ENCODE measurements at places on chromosomes 12 and 14.

DNA sequence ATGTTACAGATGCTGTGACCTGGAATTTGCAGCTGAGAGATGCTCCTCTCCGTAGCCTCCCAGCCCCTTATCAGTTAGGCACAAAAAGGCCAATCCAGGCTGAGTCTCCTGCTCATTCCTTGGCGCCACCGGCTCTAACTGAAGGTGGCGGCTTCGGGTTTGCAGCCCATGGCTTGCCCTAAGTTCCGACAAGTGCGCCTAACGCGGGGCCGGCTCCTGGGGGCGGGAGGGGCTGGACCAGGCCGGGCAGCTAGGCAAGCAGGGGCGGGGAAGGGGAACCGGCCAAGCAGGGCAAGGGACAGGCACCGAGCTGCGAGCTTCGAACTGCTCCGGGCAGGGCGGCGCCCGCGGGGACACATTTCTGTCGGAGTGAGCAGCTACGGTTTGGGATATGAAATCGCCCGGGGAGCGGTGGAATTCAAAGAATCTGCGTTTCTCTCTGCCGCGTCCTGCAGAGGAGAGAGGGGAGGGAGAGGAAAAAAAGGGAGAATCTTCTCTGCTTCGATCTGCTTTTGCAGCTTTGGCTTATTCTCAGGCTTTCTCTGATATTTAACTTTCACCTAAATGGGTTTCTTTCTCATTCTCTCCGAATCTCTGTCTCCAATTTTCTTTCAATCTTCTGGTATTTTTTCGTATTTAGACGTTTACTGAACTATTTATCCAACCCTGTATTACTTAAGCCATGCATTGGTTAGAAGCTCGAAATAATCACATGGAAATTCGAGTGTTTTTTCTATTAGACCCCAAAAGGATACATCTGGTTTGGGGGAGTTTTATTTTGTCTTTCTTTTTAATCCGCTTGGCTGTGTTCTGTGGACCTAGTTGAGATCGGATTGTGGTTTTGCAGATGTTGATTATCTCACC lies 1.6 kb upstream of the HOXC12 start:
- DNase-seq = no peak

DNA sequence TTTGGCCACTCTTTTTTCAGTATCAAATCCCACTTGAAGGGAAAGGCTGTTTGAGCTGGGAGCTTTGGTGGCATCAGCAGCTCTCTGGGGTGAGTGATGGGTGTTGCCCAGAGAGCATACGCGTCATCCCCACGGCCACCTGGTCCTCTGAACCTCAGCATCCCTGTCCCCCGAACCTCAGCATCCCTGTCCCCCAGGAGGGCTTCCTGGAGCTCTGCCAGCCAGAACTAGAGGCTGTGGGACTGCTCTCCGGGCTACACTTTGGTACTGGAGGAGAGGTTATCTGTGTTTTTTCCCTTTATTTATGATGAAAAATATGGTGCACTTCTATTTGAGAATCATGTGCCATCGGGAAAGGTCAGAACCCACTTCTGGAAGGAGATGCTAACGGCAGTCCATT lies 131.5 kb upstream of the RTL1 start:
- DNase-seq = no peak

- DNase-seq = no peak
These were observed 71.7 kb upstream of the RAP1B start for GRCh38 chr12:68538726-68539614.

DNA sequence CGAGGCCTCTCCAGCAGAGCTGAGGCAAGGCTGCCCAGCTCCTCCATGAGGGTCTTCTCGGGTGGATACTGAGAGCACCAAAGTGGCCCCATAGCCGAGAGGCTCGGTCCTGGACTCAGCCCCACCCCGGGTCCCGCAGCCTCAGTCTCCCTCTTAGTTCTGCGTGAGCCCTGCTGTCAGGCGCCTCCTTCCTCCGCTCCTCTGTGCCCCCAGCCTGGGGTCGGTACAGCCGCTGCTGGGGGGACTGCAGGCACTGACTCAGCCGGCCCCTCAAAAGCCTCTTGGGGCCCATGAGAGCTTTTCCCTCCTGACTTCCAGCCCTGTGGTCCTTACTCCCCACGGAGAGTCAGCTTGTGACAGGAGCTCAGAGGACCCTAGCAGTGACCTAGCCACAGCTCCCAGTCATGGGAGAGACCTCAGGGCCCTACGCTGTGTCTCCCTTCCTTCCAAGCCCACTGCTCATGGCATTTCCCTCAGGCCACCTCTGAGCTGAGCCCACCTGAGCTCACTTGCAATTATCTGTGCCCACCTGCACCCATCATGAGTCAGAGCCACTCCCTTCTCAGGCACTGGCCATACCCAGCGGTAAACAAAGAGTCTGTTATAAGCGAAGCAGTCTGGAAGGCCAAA lies 295.0 kb upstream of the RTL1 start:
- no peak for DNase-seq

- DNase-seq = no peak
These were observed 238.8 kb upstream of the SFSWAP start for GRCh38 chr12:131471946-131472732.

GRCh38 chr12:93115198-93115601 lies 186.1 kb upstream of the EEA1 start:
- no peak for DNase-seq

GRCh38 chr14:100567009-100567876 lies 20.0 kb downstream of the BEGAIN start:
- DNase-seq = no peak

DNA sequence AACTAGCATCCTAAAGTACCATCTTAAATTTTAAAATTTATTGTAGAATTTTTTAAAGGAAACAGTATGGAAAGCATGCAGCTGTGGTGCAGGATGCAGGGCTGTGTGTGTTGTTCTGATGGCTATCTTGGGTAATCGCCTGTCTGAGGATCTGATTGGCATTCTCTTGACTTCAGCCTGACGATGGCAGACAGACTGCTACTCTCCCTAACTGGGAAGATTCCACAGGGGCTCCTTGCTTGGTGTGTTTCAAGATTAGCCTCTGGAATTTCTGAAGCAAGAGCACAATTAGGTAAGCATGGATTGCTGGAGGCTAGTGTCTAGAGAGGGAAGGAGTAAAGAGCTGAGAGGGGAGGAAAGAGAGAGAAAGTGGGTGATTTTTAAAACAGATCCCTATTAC lies 696.8 kb upstream of the LRFN5 start:
- peak; percentile 39 for DNase-seq

DNA sequence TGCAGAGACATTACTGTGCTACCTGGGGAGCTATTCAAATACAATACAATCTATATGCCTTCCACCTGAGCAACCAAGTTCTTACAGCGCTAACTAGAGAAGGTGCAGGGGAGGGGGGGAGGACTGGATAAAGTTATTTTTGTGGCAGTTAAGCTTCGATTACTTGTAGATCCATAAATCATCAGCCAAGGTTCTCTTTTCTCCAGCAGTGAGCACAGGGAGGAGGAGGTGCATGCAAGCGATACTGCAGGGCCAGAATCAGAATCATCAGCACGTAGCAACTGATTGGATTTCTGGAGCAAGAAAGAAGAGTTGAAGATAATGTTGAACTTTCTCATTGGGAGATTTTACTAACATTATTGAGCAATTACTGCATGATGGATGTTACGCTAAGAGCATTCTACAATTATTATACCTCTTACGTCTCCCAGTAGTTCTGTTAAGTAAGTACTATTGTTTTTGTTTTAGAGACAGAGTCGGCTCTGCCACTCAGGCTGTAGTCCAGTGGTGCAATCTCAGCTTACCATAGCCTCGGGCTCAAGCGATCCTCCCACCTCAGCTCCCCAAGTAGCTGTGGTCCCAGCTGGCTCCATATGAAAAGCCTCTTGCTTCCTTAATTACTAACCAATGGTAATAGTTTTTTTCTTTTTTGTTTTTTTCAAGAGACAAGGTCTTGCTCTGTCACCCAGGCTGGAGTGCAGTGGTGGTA lies 74.6 kb upstream of the EEA1 start:
- DNase-seq = no peak

DNA sequence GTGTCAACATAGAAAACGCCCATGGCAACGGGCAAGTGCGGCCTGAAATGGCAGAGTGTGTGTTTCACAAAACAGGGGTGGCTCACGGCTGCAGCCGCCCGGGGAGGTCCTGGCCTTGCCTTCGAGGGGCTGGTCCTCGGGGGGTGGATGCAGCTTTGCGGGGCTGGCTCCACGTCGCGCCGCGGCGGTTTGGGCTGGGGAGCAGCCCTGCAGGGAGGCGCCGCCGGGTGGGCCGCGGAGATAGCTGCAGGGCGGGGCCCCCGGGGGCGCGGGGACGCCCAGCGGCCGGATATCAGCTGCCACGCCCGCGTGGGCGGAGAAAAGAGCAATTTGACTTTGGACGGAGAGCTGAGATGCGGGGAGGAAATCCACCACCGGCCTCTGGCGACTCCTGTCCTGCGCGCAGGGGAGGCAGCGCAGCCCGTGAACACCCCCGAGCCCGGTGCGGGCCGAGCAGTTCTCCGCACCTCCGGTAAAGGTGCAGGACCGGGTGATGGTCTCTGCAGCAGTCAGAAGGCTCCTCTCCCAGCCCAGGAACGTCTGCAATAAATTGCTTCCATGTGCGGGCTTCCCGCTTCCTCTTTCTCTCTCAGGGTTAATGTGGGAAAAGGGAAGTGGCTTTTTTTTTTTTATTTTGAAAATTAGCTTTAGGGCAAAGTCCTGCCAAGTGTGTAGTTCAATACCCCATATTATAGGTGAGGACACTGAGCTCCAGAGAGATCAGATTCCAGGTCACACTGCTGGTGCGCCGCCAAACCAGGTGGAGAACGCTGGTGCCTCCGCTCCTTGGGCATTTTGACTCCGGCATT lies 110.5 kb downstream of the ARF6 start:
- no peak for DNase-seq

- DNase-seq = no peak
These were observed 2.2 kb downstream of the VAMP1 start for GRCh38 chr12:6468283-6468575.

DNA sequence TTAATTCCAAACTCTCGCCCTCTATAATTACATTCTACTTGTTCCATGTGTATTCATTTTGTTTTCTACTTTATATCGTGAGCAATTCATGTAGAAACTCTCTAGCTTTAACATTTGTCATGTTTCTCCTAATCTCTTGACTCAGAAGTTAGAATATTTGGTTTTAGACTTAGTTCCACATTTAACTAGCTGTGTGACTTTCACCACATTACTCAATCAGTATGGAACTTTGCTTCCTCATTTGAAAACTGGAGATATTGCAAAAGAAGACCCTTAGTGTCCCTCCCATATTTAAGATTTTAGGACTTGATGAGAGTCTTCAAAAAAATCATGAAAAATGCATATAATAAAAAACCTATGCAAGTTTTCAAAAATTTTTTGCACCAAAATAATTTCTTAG lies 447.5 kb downstream of the GXYLT1 start:
- DNase-seq = no peak

- DNase-seq = no peak
These were observed 1.1 kb downstream of the KMT5A start for GRCh38 chr12:123384994-123385376.

DNA sequence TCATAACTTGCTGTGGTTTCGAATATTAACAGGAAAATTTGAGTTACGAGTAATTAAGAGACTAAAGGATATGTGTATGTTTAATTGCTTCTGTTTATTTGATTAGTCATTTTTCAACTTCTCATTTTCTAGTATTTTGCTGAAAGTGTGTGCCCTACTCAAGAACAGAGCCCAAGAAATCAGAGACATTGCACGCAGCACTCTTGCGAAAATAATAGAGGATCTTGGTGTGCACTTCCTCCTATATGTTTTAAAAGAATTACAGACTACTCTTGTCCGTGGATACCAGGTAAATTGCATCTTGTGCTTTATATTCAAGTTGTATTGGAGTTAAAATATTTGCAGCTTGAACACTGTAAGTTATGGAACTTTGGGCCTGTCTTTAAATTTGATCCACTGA lies 50.8 kb downstream of the ARL1 start:
- DNase-seq = no peak

DNA sequence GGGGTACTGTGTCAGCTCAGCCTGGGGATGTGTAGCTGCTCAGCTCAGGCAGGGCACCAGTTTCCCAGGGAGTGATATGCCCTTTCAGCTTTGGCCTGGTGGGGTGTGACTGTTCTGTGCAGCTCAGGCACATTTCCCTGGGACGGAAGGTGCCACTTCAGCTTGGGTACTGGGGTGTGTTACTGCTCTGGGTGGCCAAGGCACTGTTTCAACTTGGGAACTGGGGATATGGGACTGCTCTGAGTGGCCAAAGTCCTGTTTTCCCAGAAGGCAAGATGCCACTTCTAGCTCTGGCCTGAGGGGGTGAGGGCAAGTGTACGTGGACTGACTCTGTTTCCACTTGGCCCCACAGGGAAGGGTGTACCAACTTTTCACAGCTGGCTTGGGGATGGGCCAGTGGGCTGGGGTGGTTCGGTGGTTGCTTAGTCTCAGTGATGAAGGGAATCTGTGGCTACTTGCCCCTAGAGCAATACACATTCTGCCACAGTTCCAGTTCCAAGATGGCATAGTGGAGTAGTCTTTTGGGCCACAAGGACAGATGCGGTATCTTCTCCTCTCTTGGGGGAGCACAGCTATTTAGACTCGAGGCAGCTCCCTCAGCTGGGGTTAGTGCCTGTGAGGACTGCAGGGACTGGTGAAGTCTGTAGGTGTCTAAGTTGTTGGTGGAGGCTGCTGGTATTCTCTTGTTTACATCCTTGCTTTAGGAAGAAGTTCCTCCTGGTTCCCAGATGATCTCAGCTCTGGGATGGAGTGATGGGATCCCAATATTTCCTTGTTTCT lies 26.4 kb downstream of the TBC1D15 start:
- DNase-seq = no peak

GRCh38 chr14:64877846-64878245 lies 1.9 kb downstream of the SPTB start:
- no peak for DNase-seq

DNA sequence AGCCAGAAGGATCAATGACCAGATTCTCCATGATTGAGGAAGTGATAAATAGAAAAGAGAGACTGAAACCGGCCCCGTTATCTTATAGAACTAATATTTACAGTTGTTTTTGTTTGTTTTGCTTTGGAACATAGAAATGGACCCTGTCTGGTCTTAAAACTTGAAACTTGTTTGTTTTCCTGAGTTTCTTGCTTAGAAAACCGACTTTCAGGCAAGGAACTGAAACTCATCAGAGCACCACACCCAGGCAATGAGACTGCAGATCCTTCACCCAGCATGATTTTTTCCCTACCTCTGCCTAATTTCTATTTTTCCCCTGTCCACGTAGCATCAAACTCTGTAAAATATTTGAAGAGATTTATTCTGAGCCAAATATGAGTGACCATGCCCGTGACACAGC lies 10.6 kb upstream of the CLEC12A start:
- no peak for DNase-seq

- DNase-seq = peak; percentile 87
These were observed at the start of gene GMFB for GRCh38 chr14:54488646-54489317. Gene GMFB (minus strand): TSS chr14:54488980. CDS start chr14:54488927, 53 bp downstream.

DNA sequence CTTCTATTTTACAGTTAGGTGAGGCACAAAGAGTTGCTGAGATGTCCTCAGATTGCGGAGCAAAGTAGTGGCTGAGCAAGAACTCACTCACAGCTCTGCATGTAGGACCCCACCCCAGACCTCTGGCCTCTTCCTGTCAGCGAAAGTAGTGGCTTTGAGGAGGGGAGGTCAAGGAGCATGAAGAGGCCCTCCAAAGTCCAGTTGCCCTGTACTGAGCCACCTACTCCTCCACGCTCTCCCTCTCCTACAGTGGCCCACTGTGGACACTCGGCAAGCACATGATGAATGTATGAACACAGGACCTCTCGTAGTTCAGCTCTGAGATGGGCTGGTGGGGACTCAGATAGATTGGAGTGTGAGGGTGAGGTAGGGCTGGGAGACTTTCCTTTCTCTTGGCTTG lies 5.3 kb upstream of the PLEKHH1 start:
- DNase-seq = no peak

Data from SK-N-DZ (cell line).